Activated naive CD8-positive, alpha-beta T cell treated with anti-CD3 and anti-CD28 coated beads for 36 hours (primary cell): ENCODE measurements at places on chromosomes 16 and 17. TPM values are rescaled to one million over a fixed set of nuclear protein-coding genes. Genes with fewer than 3 reads are reported as not detected.

EME2 gene
- 20.1 TPM for total RNA-seq

ZNF597 gene
- 2.7 TPM for total RNA-seq

AGRP gene
- total RNA-seq = 0.40 TPM

SLC5A10 gene
- total RNA-seq = not detected

ABCA8 gene
- total RNA-seq = not detected

LITAFD gene
- not detected for total RNA-seq

PKMYT1 gene
- total RNA-seq = 144 TPM

SPATA22 gene
- not detected for total RNA-seq

GINS2 gene
- total RNA-seq = 74.1 TPM

ARL5C gene
- not detected for total RNA-seq

MYH2 gene
- total RNA-seq = not detected

CCL4 gene
- 49.4 TPM for total RNA-seq

PRSS53 gene
- total RNA-seq = 3.1 TPM

HOXB4 gene
- total RNA-seq = 1.9 TPM

SALL1 gene
- total RNA-seq = not detected

GCGR gene
- not detected for total RNA-seq

ARHGAP23 gene
- total RNA-seq = 0.66 TPM

APOBR gene
- 5.5 TPM for total RNA-seq

MED13 gene
- 37.8 TPM for total RNA-seq

TOX3 gene
- total RNA-seq = not detected

KIF2B gene
- not detected for total RNA-seq

GPATCH8 gene
- 34.9 TPM for total RNA-seq

ZFP1 gene
- total RNA-seq = 19.0 TPM

MSLN gene
- total RNA-seq = not detected

KRT39 gene
- not detected for total RNA-seq

TLCD3B gene
- total RNA-seq = 2.0 TPM

PDF gene
- 36.4 TPM for total RNA-seq

STX4 gene
- 32.4 TPM for total RNA-seq

CMTM2 gene
- total RNA-seq = not detected

ATXN1L gene
- 13.4 TPM for total RNA-seq

PLD6 gene
- 19.4 TPM for total RNA-seq

TK1 gene
- total RNA-seq = 150 TPM

TP53TG3F gene
- not detected for total RNA-seq

KCNH6 gene
- not detected for total RNA-seq

TEX19 gene
- 0.10 TPM for total RNA-seq

PERCC1 gene
- 0.40 TPM for total RNA-seq

CCL16 gene
- total RNA-seq = not detected

TAT gene
- not detected for total RNA-seq

TEN1 gene
- total RNA-seq = 12.5 TPM

MRPL10 gene
- 70.0 TPM for total RNA-seq

HAP1 gene
- 0.08 TPM for total RNA-seq

FOXF1 gene
- total RNA-seq = not detected

C16orf96 gene
- total RNA-seq = 0.20 TPM

KIF18B gene
- total RNA-seq = 37.1 TPM

LHX1 gene
- 0.30 TPM for total RNA-seq

SOX8 gene
- total RNA-seq = 0.58 TPM

CDH15 gene
- not detected for total RNA-seq

FNDC8 gene
- total RNA-seq = not detected

TBC1D3B gene
- total RNA-seq = 2.0 TPM

CRK gene
- 13.5 TPM for total RNA-seq

ABAT gene
- 4.8 TPM for total RNA-seq

CAVIN1 gene
- total RNA-seq = 1.9 TPM

NAGS gene
- 1.1 TPM for total RNA-seq
